GM06990 (cell line): ENCODE measurements at places on chromosomes 5 and 9.

DNA sequence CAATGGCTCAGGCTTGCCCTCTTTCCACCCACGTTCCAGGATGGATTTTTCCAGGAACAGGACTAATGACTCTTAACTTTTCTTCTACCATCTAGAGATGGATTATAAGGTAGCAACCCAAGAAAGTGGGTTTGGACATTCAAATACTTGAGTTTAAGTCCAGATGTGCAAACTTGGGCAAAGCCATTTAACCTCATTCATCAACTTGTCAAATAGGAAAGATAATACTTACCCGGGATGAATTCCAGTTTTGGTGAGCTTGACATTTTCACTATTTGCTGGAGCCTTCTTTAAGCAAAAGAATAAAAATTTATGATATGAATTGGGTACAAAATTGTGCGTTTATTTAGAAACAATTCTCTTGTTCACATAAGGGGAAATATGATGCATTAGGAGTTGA is 44.3 kb upstream of the ZBED3 start:
- no peak for DNase-seq

DNA sequence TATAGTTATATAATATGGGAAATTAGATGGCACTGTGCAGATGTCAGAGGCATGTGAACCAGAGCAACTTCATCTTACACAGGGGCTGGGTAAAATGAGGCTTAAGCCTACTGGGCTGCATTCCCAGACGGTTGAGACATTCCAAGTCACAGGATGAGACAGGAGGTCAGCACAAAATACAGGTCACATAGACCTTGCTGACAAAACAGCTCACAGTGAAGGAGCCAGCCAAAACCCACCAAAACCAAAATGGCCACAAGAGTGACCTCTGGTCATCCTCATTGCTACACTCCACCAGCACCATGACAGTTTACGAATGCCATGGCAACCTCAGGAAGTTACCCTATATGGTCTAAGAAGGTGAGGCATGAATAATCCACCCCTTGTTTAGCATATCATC is 479.4 kb downstream of the TLR4 start:
- no peak for DNase-seq

GRCh38 chr9:81047280-81047679 is 642.1 kb downstream of the TLE1 start:
- DNase-seq: no peak

DNA sequence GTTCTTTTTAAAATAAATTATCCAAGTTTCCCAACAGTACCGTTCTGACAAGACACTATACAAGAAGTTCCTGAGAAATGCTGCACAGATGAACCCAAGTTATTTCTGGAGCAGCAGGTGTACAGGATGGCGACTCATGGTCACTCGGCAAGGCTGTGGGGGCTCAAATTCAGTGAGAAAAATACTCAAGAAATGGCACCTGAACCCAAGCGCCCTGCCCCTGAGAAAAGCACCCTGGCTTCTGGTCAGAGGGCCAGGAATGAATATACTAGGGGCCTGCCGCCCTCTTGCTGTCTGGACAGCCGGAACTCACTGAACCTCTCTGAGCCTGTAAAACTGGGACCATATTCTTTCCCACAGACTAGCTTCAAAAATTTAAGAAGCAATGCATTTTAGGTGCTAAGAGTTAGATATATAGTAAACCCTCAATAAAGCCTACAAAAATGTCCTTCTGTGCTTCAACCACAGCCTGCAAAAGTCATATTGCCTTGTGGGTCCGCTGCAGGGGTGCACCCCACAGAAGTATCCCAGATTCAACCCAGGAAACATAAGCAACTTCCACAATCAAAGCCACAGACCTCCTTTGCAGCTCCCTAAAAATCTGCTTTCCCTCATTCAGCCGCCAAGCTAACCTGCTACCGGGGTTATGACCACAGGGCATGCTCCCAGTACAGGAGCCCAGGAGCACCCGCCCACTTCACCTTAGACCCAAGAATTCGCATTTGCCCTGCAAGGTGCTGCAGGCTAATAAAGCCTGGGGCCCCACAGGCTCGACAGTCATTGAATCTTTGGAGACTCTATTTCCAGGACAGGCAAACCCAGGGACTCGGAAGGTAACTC is 1.4 kb downstream of the RAPGEF1 start:
- DNase-seq: no peak
